Stimulated activated CD4-positive, alpha-beta T cell treated with anti-CD3 and anti-CD28 coated beads, Interleukin-4, amount 100 ng/mL, for 4 hours (primary cell): ENCODE measurements at places on chromosomes 1 and 21.
A peak's percentile ranks its signal among the peaks of the same experiment; 100 is the strongest.

DNA sequence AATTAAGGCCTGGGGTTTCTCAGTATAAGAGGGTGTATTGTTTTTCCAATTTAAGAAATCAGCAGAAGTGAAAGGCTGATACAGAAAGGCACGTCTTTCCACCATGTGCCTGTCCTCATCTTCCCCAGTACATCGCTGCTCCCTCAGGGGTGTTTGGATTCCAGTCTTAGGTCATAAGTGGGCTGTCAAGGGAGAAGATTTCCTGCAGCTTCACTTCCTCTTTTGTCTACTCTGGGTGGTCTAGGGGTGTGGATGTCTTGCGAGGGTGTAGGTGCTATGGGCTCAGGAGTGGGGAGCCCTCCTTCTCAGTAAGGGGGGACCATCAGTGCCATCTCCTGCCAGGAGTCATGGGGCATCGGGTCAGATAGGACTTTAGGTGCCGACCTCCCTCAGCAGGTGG lies 999.8 kb upstream of the NCAM2 start:
- no peak for DNase-seq

DNA sequence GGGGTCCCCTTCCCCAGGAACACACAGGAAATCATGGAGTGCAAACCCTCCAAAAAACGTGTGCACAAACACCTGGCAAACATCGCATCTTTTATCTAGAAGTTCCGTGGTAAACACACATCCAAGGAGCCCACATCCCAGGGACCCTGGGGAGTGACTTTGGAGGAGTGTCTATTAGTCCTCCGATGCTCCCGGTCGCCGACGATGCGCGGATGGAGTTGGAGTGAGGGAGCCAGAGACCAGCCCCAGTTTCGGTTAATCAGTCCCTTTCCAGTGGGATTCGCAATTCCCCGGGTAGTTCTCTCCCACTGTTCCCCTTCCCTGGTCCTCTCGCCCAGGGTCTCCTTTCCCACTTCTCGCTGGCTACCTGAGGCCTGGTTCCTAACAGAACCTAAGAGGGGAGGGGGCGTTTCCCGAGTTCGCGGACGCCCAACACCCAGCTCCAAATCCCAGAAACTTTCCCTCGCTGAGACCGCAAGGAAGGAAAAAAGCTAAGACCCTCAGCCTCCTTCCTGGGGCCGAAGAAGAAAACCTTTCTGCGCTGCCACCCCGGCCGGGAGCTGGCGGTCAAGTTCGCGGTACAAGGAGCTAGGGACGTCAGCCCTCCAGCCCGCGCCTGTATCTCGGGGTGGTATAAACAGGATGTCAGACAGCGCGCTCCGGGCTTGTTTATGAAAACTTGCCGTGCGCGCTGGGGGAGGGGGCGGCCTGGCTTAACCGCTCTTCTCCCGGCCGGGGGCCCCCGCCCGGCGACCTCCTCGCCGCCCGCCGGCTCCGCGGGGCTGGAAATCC lies 787 bp downstream of the JAK1 start:
- DNase-seq, result peak; percentile 52

GRCh38 chr21:37670883-37671282 lies 245.4 kb downstream of the KCNJ6 start:
- DNase-seq, result no peak

DNA sequence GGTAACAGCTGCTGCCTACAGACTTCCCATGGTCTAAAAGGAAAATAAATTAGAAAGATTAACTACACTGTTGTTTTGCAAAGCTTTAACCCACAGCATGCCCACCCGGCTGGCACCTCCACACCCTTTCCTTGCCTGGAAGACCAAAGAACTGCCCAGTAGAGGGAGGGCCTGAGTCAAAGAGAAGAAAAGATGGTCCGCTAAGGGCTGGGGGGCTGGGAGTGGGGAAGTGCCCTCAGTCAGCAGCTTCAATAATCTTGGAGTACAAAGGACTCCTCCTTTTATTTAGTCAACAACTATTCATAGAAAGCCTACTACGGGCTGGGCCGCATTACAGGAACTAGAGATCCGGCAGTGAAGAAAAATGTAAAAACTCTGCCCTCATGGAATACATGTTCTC lies 40.6 kb downstream of the ERI3 start:
- DNase-seq, result no peak

- no peak for DNase-seq
Measured at GRCh38 chr1:180265201-180265600, 35.1 kb downstream of the LHX4 start.

DNA sequence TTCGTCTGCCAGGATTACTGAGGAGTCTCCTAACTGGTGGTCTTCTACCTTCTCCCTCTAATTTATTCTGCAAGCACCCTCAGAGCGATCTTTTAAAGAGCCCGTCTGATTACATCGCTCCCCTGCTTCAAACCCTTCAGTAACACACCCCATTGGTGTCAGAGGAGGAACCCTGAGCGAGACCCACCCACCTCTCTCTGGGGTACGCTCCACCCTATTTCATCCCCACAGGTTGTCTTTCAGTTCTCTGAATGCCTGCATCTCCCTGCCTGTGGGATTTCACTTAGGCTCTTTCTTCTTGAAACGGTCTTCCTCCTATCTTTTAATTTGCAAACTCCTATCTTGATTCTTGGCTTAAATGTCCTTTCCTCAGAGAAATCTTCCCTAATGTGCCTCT lies 39.4 kb downstream of the C1orf21 start:
- no peak for DNase-seq

DNA sequence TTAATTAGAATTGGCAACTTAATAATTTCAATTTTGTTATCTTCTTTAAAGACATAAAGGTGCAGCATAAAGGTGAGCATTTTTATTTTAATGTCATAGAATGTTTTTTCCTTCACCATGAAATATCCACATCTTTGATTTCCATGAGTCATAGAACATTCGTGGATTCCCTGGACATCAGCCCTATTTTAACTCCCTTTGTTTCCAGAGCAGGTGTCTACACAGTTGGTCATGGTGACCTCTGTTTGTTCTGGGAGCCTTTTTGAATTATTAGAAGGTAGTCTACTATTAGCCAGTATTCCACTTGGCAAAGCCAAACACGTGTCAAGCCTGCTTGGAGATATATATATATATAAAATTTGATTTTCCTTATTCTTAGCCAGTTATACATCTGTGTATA lies 572.9 kb downstream of the LTN1 start:
- DNase-seq, result no peak

DNA sequence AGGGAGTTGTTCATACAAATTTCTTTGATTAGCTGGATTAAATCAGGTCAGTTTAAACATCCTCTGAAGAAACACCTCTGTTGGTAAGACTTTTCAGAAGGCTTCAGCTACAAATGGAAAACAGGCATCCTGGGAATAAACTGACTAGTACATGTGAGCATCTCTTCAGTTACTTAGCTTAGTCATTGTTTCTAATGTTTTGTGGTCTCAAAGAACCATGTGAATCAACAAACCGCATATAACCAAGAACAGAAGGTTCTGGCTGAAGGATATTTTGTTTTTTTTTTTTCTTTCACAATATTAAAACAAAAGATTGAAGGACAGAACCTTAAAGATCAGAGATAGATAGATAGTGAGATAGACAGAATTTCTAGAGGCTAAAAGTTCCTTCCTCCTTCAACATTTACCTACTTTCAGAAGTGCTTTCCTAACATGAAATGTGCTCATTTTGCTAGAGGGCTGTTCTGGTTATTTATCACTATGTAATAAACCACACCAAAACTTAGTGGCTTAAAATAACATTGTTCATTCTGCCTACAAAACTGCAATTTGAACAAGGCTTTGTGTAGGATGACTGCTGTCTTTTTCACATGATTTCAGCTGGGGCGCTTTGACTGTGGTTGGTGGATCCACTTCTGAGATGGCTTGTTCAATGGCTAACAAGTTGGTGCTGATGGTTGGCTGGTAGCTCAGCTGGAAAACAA lies 119.8 kb upstream of the PTGFR start:
- no peak for DNase-seq
